Endodermal cell (in vitro differentiated cells): ENCODE measurements at places on chromosomes 11 and 22.

- peak; percentile 92 for DNase-seq
- no peak within 1 kb of the TSS for H3K27ac ChIP-seq
- no peaks in the 10 kb centered on the region for H3K36me3 ChIP-seq
- peaks cover 25% of the 10 kb centered on the region for H3K27me3 ChIP-seq
- H3K4me1 ChIP-seq, result peaks cover 7% of the 10 kb centered on the region
Observed at GRCh38 chr11:35525501-35526175, at the start of gene PAMR1. Gene PAMR1, minus strand, starts transcription at chr11:35525616. Its CDS starts 31 bp downstream, at chr11:35525585.

GRCh38 chr11:66718320-66718971 is 10.6 kb downstream of the SPTBN2 start:
- peak; percentile 56 for DNase-seq
- no peaks in the 10 kb centered on the region for H3K27me3 ChIP-seq

DNA sequence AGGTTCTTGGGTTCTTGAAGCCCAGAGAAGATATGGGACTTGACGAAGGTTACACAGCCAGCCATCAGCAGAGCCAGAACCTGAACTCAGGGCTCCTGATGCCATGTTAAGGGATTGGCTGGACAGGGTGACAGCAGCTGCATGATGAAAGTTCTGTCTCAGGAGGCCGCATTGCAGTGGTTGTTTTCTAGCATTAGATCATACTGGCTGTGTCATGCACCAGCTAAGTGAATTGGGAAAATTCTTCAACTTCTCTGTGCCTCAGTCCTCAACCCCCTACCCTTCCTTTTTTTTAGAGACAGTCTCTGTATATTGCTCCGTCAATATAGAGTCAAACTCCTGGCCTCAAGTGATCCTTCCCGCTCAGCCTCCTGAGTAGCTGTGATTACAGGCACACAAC is 5.4 kb upstream of the LTBP3 start:
- DNase-seq, result no peak
- H3K36me3 ChIP-seq, result no peaks in the 10 kb centered on the region
- peaks cover 13% of the 10 kb centered on the region for H3K4me1 ChIP-seq
- no peaks in the 10 kb centered on the region for H3K27me3 ChIP-seq

GRCh38 chr11:75422248-75423231 is 10.5 kb downstream of the KLHL35 start:
- H3K4me1 ChIP-seq, result peaks cover 10% of the 10 kb centered on the region
- H3K27me3 ChIP-seq, result no peaks in the 10 kb centered on the region
- no peak overlapping the region for H3K27ac ChIP-seq
- peaks cover 9% of the 10 kb centered on the region for H3K36me3 ChIP-seq
- DNase-seq, result no peak

GRCh38 chr11:35144136-35144741 is 5.3 kb downstream of the CD44 start:
- no peak overlapping the region for H3K4me3 ChIP-seq
- H3K27me3 ChIP-seq, result peaks cover 69% of the 10 kb centered on the region
- H3K27ac ChIP-seq, result no peak overlapping the region
- H3K4me1 ChIP-seq, result peaks cover 17% of the 10 kb centered on the region
- no peak for DNase-seq
- no peaks in the 10 kb centered on the region for H3K36me3 ChIP-seq

- no peak overlapping the region for H3K4me3 ChIP-seq
- H3K36me3 ChIP-seq, result no peaks in the 10 kb centered on the region
- no peaks in the 10 kb centered on the region for H3K4me1 ChIP-seq
- DNase-seq, result no peak
- peaks cover 3% of the 10 kb centered on the region for H3K27me3 ChIP-seq
Observed at GRCh38 chr11:71364806-71365205, 83.4 kb downstream of the DHCR7 start.
